ENCODE measurements at places on chromosomes 1 and 21. TPM values are rescaled to one million over a fixed set of nuclear protein-coding genes. Genes with fewer than 3 reads are reported as not detected.
A peak's percentile ranks its signal among the peaks of the same experiment; 100 is the strongest.

DNA sequence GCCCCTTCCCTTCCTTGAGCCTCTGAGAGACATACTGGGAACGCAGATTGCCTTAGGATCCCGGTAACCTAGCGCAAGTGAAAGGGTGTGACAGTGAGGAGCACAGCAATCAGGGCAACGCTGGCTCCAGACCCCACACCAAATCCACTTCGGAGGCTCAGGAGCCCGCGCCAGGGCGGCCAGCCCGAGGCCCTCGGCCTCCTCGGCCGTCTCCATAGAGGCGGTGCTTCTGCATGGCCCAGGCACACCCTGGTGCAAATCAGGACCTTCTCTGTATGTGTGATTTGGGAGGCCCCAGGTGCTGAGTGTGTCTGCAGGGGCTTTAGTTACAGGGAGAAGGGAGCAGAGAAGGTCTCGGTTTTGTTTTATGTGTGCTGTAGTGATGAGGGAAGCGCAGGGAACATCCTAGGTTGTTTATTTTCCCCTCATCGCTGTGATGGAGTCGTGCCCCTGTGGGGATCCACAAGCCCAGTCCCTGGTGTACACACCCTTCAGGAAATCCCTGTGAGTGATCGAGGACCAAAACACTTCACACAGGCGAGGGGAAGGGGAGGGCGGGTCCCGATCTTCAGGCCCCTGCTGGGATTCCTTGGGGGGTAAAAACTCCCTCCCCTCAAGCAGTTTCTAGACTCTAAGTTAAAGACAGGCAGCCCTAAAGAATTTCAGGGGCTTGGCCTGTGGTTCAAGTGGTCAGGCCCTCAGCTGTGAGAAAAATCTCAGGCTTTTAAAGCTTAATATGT is 9.4 kb downstream of the KIAA1614 start:
- no peak overlapping the region for H3K27ac ChIP-seq
- H3K27me3 ChIP-seq = peaks cover 7% of the 10 kb centered on the region
- no peaks in the 10 kb centered on the region for H3K36me3 ChIP-seq
- no peaks in the 10 kb centered on the region for H3K4me1 ChIP-seq
- DNase-seq = no peak
- no peak overlapping the region for H3K4me3 ChIP-seq

DNA sequence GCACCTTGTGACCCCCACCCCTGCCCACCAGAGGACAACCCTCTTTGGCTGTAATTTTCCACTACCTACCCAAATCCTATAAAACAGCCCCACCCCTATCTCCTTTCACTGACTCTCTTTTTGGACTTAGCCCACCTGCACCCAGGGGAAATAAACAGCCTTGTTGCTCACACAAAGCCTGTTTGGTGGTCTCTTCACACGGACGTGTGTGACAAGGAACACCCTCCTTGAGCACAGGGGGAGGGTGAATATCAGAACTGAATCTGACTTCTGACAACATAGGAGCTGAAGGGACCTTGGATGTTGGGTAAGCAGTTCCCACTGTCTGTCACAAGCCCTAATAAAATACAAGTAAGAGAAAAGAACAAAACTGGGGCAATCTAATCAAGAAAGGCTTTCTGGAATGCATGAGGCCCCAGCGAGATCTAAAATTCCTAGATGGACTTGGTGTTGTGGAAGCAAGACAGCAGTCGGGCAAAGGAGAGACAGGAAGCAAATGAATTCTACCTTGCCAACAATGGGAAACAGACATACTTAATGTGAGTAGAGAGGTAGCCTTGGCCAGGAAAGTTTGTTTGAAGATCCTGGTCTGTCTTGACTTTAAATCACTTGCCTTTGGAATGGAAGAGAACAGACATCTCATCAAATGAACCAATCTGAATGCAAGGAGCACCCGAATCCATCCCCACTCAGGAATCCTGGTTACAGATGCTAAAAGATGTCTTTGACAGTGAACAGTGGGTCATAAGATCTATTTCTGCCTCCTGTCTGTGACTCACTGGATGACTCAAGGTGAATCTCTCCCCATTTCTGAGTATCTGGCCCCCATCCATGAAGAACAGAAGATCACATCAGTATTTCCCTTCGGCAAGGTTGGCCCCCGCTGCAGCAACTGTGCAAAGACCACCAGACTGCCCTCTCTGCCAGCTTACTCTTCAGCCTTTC is 53.3 kb downstream of the OLFML3 start:
- no peak overlapping the region for H3K27ac ChIP-seq
- H3K4me3 ChIP-seq = no peak overlapping the region
- H3K4me1 ChIP-seq = no peaks in the 10 kb centered on the region
- H3K36me3 ChIP-seq = no peaks in the 10 kb centered on the region

Gene DUSP23
- total RNA-seq = 23.0 TPM

Gene KRTAP10-4
- total RNA-seq = not detected

DNA sequence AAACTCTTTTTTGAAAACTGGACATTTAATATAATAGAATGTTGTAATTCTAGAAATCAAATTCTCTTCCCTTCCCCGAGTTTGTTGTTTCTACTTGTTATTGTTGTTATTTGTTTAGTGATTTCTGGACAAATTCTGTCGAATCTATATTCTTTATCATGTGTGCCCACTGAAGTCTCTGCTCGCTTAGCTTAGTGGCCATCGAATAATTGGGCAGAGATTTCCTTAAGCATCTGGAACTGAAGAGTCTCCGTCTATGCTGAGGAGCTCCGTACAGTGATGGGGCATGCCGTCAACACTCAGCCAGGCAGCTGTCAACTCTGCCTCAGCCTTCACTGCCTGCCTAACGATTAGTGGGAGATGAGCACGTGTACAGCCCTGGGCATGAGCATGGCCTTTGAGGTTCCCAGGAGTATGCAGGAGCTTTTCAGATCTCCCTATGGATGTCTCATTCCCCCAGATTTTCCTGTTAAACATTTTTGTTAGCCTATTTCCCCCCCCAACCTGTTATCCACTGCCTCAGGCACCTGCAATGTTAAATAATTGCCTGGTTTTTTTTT is 66.8 kb downstream of the SLX9 start:
- H3K27me3 ChIP-seq = peaks cover 52% of the 10 kb centered on the region
- no peak overlapping the region for H3K27ac ChIP-seq
- DNase-seq = no peak

Gene IFI16
- 393 TPM for total RNA-seq

DNA sequence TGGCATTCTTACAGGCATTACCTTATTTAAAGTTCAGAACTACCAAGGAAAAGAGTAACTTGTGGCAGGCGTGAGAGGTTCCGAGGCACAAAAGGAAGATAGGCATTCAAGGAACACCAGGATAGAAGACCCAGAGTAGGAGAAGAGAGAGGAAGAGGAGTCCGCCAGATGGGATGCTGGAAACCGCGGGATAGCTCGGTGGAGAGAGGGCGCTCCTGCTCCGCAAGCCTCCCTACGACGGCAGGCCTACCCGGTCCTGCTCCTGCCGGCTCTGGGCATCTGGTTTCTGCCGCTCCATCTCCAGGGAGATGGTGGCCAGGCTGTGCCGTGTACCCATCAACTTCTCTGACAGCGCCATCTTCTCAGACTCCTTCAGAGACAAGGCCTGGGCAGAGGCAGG is 5.4 kb upstream of the NBPF1 start:
- DNase-seq = peak; percentile 46
- H3K27ac ChIP-seq = no peak overlapping the region
- no peaks in the 10 kb centered on the region for H3K4me1 ChIP-seq
- no peak overlapping the region for H3K4me3 ChIP-seq
- H3K36me3 ChIP-seq = no peaks in the 10 kb centered on the region

DNA sequence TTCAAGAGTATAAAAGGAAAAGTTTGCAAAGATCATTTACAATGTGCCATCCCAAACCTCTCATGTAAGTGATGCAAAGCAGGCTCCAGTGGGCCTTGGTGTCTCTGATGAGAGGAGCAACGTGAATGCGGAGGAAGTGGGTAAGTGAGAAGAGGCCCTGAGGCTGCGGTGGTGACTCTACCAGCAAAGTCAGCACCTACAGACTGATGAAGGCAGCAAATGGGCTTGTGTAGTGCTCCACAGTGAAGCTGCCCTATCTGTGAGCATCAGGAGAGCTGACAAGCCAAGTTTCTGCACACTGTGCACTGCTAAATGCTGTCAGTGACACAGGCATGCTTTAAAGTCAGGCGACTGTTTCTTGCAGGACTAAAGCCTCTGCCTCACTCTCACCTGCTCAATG is 15.6 kb upstream of the RAP1A start:
- peak overlapping the region; percentile 56 for H3K4me3 ChIP-seq
- peaks cover 77% of the 10 kb centered on the region for H3K4me1 ChIP-seq
- DNase-seq = peak; percentile 95
- H3K36me3 ChIP-seq = peaks cover 13% of the 10 kb centered on the region

- H3K27me3 ChIP-seq = no peaks in the 10 kb centered on the region
- no peaks in the 10 kb centered on the region for H3K36me3 ChIP-seq
- no peak overlapping the region for H3K27ac ChIP-seq
- H3K4me1 ChIP-seq = no peaks in the 10 kb centered on the region
- H3K4me3 ChIP-seq = no peak overlapping the region
These were observed 11.8 kb downstream of the WNT4 start for GRCh38 chr1:22131062-22131461.

GRCh38 chr1:28417441-28417922 is 47.9 kb downstream of the PHACTR4 start:
- peaks cover 11% of the 10 kb centered on the region for H3K4me1 ChIP-seq
- no peaks in the 10 kb centered on the region for H3K27me3 ChIP-seq

Gene PTGER3
- 0.80 TPM for total RNA-seq

GRCh38 chr1:203556047-203556851 is 62.3 kb downstream of the OPTC start:
- DNase-seq = no peak
- no peaks in the 10 kb centered on the region for H3K36me3 ChIP-seq
- H3K27me3 ChIP-seq = peaks cover 16% of the 10 kb centered on the region
- H3K27ac ChIP-seq = no peak overlapping the region
- no peak overlapping the region for H3K4me3 ChIP-seq
- H3K4me1 ChIP-seq = peaks cover 3% of the 10 kb centered on the region

DNA sequence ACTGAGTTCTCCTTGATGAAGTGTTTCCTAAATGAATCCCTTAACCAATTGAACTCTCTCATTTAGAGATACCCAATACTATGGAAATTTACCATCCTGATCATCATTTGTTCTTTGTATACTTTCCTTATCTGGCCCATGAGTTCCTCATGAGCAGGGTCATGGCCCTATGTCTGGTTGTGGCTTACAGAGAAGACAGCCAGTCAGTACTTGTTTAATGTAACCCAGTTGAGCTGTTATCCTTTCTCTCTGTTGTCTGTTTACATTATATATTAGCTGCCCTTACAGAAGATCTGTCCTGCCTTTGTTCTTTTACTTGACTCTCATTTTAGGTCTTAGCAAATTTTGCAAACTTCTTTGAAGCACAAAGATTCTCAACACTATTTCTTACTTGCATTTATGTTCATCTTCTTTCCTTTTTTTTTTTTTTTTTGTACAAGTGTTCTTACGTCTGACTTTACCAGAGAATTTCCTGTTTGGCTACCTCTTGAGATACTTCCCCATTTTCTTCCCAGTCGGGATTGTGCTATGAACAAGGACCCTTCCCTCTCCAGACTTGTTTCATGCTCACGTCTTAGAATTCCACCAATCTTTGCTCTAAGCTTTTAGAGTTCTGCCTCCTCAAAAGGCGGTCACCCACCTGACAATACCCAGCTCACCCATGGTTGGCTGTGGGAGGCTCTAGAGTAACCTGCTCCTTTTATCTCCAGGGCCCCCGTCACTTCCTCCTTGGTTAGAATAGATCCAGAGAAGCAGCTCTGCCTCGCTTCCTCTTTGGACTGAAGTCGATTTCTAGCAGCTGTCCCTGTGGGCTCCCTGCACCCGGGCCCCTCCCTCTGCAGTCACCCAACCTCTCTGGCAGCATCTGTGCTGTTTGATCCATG is 53.6 kb upstream of the RUNX1 start:
- no peak overlapping the region for H3K27ac ChIP-seq
- no peak overlapping the region for H3K4me3 ChIP-seq
- H3K4me1 ChIP-seq = no peaks in the 10 kb centered on the region
- DNase-seq = no peak
- no peaks in the 10 kb centered on the region for H3K36me3 ChIP-seq
- no peaks in the 10 kb centered on the region for H3K27me3 ChIP-seq

GRCh38 chr1:201279313-201279712 is 4.0 kb upstream of the PKP1 start:
- no peak for DNase-seq
- H3K27me3 ChIP-seq = peaks cover 52% of the 10 kb centered on the region
- H3K36me3 ChIP-seq = no peaks in the 10 kb centered on the region
- peaks cover 3% of the 10 kb centered on the region for H3K4me1 ChIP-seq
- H3K27ac ChIP-seq = no peak overlapping the region
- no peak overlapping the region for H3K4me3 ChIP-seq

DNA sequence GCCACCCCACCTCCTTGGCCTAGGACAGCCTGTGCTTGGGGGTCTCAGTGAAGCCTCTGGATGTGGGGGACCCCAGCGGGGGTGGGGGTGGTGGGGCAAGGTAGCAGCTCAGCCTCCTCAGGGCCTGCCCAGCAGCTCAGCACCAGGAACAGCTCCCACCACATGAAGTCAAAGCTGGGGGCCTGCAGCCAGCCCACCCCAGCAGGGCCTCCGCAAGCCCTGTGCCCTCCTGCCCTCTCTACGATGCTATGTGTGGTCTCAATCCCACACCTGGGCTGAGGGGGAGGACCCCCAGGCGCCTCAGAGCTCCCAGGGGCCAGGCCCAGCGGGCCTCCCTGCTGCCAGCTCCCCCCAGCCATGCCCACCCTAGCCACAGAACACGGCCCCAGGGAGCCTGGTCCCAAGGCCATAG is 18.6 kb downstream of the PANK4 start:
- no peak overlapping the region for H3K27ac ChIP-seq
- no peaks in the 10 kb centered on the region for H3K4me1 ChIP-seq
- no peaks in the 10 kb centered on the region for H3K27me3 ChIP-seq
- no peak for DNase-seq
- H3K36me3 ChIP-seq = peaks cover 9% of the 10 kb centered on the region

- H3K36me3 ChIP-seq = no peaks in the 10 kb centered on the region
- H3K4me3 ChIP-seq = no peak overlapping the region
- no peak for DNase-seq
These were observed 3.0 kb upstream of the ID3 start for GRCh38 chr1:23562137-23562876.

- no peak overlapping the region for H3K27ac ChIP-seq
- no peaks in the 10 kb centered on the region for H3K27me3 ChIP-seq
- no peak overlapping the region for H3K4me3 ChIP-seq
- peaks cover 13% of the 10 kb centered on the region for H3K36me3 ChIP-seq
- no peak for DNase-seq
These were observed 30.6 kb downstream of the WDR47 start for GRCh38 chr1:109011335-109011734.

GRCh38 chr1:185477638-185478580 is 160.9 kb upstream of the IVNS1ABP start:
- no peak overlapping the region for H3K27ac ChIP-seq
- DNase-seq = no peak
- peaks cover 4% of the 10 kb centered on the region for H3K36me3 ChIP-seq

DNA sequence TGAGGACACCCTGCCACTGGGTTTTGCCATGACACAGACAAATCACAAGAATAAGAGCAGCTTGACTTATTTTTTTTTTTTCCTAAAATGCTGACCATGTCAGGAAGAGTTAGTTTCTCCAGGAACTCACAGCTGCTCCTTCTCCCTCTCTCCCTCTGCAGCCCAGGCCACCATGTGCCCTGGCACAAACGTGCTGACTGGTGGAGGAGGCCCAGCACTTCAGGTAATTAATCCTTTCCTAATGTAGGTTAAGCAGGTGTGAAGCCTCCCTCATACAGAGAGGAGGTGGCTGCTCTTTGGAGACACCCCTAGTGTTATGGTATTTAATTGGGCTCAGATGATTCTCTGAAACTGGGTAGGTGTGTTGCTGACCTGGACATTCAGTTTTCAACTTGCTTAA is 129.8 kb upstream of the USH2A start:
- H3K4me3 ChIP-seq = no peak overlapping the region
- no peaks in the 10 kb centered on the region for H3K27me3 ChIP-seq
- no peaks in the 10 kb centered on the region for H3K36me3 ChIP-seq

Gene CR1L
- not detected for total RNA-seq

Measured in activated CD8-positive, alpha-beta memory T cell treated with anti-CD3 and anti-CD28 coated beads, Interleukin-2, amount 10 ng/mL, durations not matched to agents 7 days and 5 days (primary cell).